ENCODE measurements at places on chromosomes 4 and X.

- no peak for DNase-seq
Observed at GRCh38 chrX:19188566-19188965, 66.3 kb upstream of the ADGRG2 start.

GRCh38 chr4:5446595-5447226, 261.6 kb downstream of the EVC2 start:
- DNase-seq: no peak

GRCh38 chr4:32117693-32118092, 1397.5 kb downstream of the PCDH7 start:
- no peak for DNase-seq

GRCh38 chr4:110617646-110618580, 5.0 kb downstream of the PITX2 start:
- no peak for DNase-seq

GRCh38 chr4:78937837-78938236, 1.4 kb downstream of the PAQR3 start:
- peak; percentile 30 for DNase-seq

DNA sequence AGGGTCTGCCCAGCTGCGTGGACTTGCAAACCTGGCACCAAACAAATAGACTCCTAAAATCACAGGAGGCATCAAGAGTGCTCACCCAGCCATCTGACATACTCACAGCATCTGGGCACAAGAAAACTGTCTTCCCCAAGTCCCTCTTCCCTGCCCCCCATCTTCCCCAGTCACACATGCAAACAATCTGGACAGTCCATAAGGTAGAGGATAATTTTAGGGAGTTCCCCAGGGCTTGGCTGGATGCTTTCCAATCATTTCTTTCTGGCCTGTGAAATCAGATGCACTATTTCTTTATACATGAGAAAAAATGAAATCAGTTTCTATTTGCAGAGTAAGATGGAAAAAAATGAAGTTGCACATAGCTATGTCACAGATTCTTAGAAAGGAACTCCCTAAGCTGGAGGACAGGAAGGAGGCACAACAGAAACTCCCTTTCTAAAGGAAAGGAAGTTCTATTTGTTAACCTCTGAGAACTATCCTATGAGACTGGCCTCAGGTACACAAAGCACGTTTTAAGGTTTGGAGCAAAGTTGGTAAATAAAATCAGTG, 342.3 kb downstream of the HNRNPD start:
- DNase-seq: no peak

- DNase-seq: no peak
Observed at GRCh38 chr4:71415491-71415890, 76.7 kb downstream of the SLC4A4 start.

- DNase-seq: no peak
Observed at GRCh38 chr4:110611968-110612447, 10.9 kb downstream of the PITX2 start.

GRCh38 chrX:47448165-47448806, 34.7 kb downstream of the ZNF41 start:
- DNase-seq: no peak

GRCh38 chr4:179392787-179393186, 1950.5 kb upstream of the AGA start:
- DNase-seq: no peak

DNA sequence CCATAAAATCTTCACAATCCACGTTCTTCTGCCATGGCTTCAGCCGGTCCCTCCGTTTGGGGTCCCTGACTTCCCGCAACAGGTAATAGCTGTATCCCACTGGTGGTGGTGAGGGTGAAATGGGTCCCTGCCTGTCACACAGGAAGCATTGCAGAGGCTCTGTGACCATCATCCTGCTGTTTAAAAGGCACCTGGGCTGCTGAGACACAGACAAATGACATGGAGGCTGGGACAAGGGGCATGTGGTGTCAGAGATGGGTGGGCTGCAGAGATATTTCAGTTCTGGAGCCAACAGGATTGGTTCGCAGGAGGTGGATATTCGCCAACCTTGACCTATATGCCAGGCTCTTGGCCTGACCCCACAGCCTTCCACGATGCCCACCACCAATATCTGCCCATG, 82.1 kb downstream of the JAKMIP1 start:
- DNase-seq: no peak

DNA sequence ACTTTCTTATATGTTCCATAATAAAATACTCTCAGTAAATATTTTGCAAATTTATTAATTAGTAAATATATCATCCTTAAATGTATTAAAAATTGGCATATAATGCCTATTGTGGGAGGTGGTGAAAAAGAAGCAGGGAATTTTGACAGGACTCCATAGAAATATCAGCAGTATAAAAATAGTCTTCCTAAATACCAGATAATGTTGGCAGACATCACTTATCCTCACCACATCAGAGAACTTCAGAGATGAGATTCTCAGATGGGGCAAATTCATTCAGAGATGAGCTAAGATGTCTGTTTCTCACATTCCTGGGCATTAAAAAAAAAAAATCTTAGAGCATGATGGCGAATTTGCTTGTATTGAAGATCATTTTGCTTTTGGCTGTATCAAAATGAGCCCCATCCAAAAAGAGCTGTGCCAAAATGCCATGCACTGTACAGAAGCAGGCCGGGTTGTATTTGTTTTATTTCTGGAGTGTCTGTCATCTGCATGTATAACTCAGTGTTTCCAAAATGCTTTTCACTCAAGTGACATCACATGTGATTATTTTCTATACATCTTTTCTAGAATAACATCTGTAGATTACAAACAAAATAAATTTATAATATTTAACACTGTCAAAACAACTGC, 41.7 kb downstream of the ATP8A1 start:
- DNase-seq: no peak

DNA sequence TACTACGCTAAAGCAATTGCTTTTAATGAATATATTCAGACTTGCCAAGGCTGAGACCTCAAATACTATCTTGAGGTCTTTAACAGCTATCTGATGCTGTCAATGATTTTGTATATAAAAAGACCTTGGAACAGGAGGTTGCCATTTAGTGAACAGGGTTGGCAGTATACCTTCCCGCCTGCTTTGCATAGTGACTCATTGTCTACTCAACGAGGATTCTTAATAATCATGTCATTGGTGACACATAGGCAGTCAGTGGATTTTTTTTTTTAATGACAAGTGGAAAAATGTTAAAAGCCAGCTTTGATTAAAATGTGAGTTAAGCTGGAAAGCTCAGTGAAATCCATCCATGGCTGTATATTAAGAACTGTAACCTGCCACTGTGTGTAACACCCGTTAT, 164.0 kb downstream of the ASMT start:
- no peak for DNase-seq

DNA sequence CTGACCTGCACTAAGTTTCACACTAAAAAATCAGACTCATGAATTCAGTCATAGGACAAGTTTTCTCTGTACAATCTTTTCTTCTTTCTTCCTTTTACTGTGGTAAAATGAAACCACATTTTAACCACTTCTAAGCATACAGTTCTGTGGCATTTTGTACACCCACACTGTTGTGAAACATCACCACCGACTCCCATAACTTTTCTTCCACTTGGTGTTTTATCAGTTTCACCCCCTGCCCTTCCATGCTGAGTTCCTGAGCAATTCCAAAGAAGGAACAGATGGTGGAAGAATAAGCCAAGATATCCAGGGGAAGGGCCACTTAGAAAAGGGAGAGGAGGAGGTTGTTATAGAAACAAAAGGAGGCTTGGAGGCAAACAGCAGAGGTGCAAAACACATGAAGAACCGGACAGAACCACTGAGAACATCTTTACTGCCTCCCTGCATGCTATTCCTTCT, 22.6 kb downstream of the SLC25A4 start:
- peak; percentile 30 for DNase-seq

GRCh38 chr4:180726611-180727010, 1516.6 kb upstream of the TENM3 start:
- no peak for DNase-seq

- no peak for DNase-seq
Observed at GRCh38 chr4:80010316-80010715, 62.7 kb downstream of the ANTXR2 start.

GRCh38 chrX:10507876-10508275, 112.5 kb downstream of the MID1 start:
- no peak for DNase-seq

GRCh38 chr4:112075129-112075753, 70.0 kb upstream of the FAM241A start:
- peak; percentile 73 for DNase-seq

GRCh38 chr4:146633471-146633800, 5.3 kb upstream of the POU4F2 start:
- DNase-seq: no peak

GRCh38 chr4:148353571-148353970, 88.6 kb downstream of the NR3C2 start:
- no peak for DNase-seq

GRCh38 chr4:3240936-3241522, 7.9 kb upstream of the MSANTD1 start:
- no peak for DNase-seq

GRCh38 chr4:151953795-151954372, 193.1 kb upstream of the GATB start:
- DNase-seq: no peak

DNA sequence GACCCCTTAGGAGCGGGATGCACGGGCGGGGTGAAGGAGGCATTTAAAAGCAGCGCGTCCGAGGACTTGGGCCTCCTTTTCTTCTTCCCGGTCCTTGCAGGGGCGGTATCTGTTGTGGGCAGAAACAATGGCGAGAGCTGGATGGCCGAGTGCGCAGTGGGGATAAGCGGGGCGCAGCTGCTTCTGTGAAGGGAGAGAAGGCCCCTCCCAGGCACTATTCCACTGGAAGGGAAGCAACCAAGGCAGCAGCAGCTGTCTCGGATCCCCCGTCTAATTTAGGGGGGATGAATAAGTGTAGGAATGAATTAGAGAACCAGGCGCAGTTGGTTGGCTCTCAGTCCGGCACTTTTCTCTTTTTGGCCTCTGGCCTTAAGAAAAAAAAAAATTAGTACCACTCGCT, 995 bp downstream of the SMARCA5 start:
- peak; percentile 48 for DNase-seq

DNA sequence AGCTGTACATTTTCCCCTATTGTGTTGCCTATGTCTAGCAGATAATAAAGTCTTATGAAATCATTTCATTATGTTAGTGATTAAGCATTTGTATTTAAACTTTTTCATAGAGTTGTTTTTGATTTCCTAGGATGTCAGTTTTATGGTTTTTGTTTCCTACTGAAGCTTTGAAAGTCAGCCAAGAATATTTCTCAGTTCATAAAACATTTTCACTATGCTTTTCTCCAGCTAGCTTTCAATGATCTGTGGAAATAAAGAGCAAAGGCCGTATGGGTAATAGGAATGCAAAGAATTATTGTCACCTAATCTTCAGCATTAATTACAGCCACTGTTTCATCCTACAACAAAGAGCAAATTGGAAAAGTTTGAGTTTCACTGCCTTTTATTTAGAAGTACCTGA, 145.7 kb upstream of the NUDT6 start:
- no peak for DNase-seq

DNA sequence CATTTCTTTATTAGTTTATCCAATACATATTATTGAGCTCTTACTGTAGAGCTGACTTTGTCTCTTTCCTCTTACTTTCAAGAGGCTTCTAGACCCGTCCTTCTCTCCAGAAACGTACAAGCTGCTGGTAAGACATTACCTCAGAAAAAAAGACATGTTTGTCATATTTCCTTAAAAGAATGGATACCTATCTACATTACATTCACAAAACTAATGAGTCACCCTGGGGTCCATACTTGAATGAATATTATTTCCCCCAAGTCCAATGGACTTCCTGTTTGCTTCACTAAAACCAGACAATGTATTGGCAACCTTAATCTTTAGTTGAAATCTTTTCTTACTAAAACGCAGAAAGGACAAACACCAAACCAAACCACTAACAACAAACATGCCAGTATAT, 176.5 kb upstream of the CLNK start:
- DNase-seq: no peak

- DNase-seq: no peak
Observed at GRCh38 chrX:112761242-112762207, 79.1 kb downstream of the AMOT start.

DNA sequence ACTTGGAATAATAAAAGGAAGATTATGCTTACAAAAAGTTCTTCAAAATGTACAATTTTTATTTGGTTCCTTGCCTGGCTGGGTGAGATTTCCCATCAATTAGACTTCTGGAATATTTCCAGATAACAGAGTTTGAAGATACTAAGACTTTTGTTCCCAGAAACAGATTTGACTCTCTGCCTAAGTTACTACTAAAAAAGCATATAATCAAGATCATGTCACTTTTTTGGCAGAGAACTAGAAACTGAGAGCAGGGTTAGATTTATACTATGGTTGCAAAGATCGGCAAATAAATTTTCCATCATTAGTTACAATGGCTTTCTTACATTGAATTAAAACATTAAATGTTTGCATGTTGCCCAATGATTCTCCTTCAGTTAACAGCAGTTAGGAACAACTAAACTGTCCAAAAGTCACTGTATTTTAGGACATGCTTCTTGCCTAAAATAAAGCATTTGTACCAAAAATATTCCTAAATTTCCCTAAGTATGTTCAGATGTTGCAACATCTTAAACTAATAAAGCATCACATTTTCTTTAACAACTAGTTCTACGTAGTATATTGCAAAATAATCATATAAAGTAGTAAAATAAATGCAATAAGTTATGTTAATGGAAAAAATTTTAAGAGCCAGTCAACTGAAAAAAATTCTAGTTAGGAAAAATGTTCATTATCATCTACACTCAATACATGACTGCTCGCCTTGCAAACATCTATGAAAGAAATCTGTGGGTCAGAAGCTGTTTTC, 73.0 kb downstream of the SEC24D start:
- no peak for DNase-seq

DNA sequence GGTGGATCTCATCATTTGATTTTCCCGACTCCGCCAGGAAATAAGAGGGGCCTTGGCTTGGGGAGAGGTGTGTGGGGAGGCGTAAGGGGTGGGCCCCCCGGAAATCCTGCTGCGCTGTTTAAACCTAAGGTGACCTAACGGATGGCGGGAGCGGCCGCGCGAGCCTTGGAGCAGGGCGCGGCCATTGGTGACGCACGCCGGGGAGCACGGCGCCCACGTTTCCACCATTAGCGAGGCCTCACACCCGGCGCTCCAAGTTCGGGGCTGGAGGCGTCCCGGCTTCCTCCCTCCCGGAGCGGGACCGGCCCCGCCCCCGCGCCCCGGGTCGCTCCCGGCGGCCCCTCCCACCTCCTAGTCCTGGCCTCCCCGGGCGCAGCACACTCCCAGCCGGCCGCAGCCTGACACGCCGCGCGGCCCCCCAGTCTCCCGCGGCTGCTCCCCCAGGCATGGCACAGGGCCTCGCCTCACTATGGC, at the start of gene SMS:
SMS (plus strand) TSS at position 354 of the 474 bp plus-strand sequence; CDS start at position 470, 116 bp downstream.
- peak; percentile 77 for DNase-seq

DNA sequence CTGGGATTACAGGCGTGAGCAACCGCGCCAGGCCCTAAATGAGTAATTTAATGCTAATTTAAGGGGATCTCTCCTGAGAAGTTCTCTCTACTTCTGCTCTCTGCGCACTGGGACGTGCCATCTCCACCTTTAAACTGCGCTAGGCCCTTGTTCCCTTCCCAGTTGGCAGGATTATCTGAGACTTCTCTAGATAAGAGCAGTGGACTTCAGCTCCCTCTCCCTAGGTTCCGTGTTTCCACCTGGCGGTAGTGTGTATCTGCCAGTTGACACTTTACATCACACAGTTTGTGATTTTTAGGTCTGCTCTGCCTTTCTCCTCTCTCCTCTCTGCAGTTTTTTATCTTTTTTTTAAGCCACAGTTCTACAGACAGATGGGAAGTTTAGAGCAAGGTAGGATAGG, 40.2 kb downstream of the ARHGAP10 start:
- no peak for DNase-seq

Data from MCF 10A (cell line).